ENCODE measurements at places on chromosomes 13 and 19. TPM values are rescaled to one million over a fixed set of nuclear protein-coding genes. Genes with fewer than 3 reads are reported as not detected.

GRCh38 chr13:59166174-59166573 lies 997.6 kb downstream of the DIAPH3 start:
- DNase-seq, result no peak
- H3K27me3 ChIP-seq, result no peaks in the 10 kb centered on the region
- no peaks in the 10 kb centered on the region for H3K36me3 ChIP-seq
- no peak overlapping the region for H3K27ac ChIP-seq

DNA sequence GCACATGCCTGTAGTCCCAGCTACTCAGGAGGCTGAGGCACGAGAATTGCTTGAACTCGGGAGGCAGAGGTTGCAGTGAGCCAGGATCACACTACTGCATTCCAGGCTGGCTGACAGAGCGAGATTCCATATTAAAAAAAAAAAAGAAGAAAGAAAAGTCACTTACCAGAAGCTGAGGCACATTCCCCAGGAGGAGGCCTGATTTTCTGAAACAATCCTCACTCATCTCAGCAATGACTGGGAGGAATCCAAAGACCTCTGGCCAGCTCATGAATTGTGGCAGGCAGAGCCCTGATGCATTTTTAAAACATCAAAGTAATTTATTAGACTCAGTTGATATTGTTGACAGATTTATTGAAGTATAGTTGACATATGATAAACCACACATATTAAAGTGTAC lies 206.3 kb downstream of the FOXO1 start:
- H3K27me3 ChIP-seq, result no peaks in the 10 kb centered on the region
- H3K27ac ChIP-seq, result no peak overlapping the region
- H3K4me1 ChIP-seq, result no peaks in the 10 kb centered on the region
- H3K36me3 ChIP-seq, result no peaks in the 10 kb centered on the region
- no peak overlapping the region for H3K4me3 ChIP-seq
- DNase-seq, result no peak

DNA sequence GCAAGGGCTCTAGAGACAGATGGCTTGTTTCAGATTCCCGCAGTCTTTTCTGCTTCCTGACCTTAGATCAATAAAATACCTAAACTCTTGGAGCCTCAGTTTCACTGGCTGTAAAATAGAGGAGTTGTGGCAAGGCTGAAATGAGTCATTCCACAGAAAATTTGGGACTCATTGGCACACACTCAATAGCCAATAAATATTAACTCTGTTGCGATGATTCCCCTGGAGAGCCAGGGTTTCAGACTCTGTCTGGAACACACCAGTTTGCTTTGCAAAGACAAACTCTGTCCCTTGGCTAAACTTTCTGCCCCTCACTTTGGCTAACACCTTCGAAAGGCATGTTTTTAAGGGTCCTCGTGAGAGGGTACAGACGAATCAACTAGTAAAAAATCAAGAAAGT lies 18.1 kb upstream of the UBE2L5 start:
- peaks cover 6% of the 10 kb centered on the region for H3K4me1 ChIP-seq
- DNase-seq, result no peak
- H3K36me3 ChIP-seq, result no peaks in the 10 kb centered on the region
- no peaks in the 10 kb centered on the region for H3K27me3 ChIP-seq
- H3K27ac ChIP-seq, result no peak overlapping the region
- no peak overlapping the region for H3K4me3 ChIP-seq

DNA sequence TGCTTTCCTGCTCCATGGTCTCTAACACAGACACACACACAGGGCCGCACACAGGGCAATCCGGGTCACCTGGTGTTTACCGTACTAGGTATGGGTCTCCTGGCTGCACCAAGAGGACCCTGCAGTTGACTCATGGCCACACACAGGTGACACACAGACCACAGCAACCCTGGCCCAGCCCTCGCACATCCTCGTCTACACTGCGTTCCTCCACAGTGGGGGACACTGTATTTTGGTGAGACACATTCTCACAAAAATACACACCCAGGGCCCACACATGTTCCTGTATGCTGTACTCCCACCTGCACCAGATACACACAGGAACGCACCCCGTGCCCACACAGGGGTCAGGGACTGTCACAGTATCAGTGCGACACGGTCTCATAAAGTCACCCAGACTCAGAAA lies 12.8 kb downstream of the PDE4A start:
- H3K4me1 ChIP-seq, result peaks cover 31% of the 10 kb centered on the region
- no peak for DNase-seq
- peaks cover 4% of the 10 kb centered on the region for H3K27me3 ChIP-seq
- no peaks in the 10 kb centered on the region for H3K36me3 ChIP-seq
- no peak overlapping the region for H3K4me3 ChIP-seq

- H3K4me1 ChIP-seq, result no peaks in the 10 kb centered on the region
- no peak for DNase-seq
- no peak overlapping the region for H3K4me3 ChIP-seq
- no peaks in the 10 kb centered on the region for H3K27me3 ChIP-seq
- no peak overlapping the region for H3K27ac ChIP-seq
Observed at GRCh38 chr19:58355908-58356765, 2.8 kb upstream of the A1BG start.

GRCh38 chr19:3969435-3970312 lies 1.2 kb downstream of the DAPK3 start:
- H3K27me3 ChIP-seq, result no peaks in the 10 kb centered on the region
- H3K27ac ChIP-seq, result peak overlapping the region; percentile 42
- peaks cover 3% of the 10 kb centered on the region for H3K4me1 ChIP-seq
- H3K4me3 ChIP-seq, result peak overlapping the region; percentile 90
- H3K36me3 ChIP-seq, result no peaks in the 10 kb centered on the region
- DNase-seq, result no peak

GRCh38 chr19:2455851-2456570 lies 748 bp downstream of the LMNB2 start:
- H3K36me3 ChIP-seq, result peaks cover 7% of the 10 kb centered on the region
- H3K27ac ChIP-seq, result peak overlapping the region; percentile 90
- H3K4me3 ChIP-seq, result peak overlapping the region; percentile 99

GRCh38 chr19:51108805-51109146 lies 567 bp upstream of the CTU1 start:
- H3K27ac ChIP-seq, result no peak overlapping the region
- H3K4me3 ChIP-seq, result peak overlapping the region; percentile 71
- H3K4me1 ChIP-seq, result no peaks in the 10 kb centered on the region
- H3K36me3 ChIP-seq, result peaks cover 2% of the 10 kb centered on the region

DNA sequence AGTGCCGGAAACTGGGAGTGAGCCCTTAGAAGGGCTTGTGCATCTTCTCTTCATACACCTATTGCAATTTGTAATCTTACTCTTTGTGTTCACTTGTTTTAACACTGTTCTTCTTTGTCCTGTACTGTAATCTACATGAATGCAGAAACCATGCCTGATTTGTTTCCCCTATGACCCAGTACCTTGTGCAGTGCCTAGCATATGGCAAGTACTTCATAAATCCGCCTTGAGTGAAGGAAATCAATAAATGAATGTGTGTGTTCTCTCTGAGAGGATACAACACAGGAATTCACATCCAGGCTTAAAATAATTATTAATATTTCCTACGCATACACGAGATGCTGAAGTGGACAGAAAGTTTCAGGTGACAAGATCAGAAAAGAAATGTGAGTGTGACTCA lies 172.6 kb downstream of the GPC6 start:
- DNase-seq, result no peak
- H3K27me3 ChIP-seq, result no peaks in the 10 kb centered on the region
- no peaks in the 10 kb centered on the region for H3K36me3 ChIP-seq
- no peaks in the 10 kb centered on the region for H3K4me1 ChIP-seq
- no peak overlapping the region for H3K27ac ChIP-seq

- H3K4me3 ChIP-seq, result no peak overlapping the region
- no peak for DNase-seq
- no peaks in the 10 kb centered on the region for H3K27me3 ChIP-seq
- H3K27ac ChIP-seq, result no peak overlapping the region
- H3K4me1 ChIP-seq, result no peaks in the 10 kb centered on the region
Observed at GRCh38 chr13:113836768-113837559, 26.9 kb downstream of the GAS6 start.

DNA sequence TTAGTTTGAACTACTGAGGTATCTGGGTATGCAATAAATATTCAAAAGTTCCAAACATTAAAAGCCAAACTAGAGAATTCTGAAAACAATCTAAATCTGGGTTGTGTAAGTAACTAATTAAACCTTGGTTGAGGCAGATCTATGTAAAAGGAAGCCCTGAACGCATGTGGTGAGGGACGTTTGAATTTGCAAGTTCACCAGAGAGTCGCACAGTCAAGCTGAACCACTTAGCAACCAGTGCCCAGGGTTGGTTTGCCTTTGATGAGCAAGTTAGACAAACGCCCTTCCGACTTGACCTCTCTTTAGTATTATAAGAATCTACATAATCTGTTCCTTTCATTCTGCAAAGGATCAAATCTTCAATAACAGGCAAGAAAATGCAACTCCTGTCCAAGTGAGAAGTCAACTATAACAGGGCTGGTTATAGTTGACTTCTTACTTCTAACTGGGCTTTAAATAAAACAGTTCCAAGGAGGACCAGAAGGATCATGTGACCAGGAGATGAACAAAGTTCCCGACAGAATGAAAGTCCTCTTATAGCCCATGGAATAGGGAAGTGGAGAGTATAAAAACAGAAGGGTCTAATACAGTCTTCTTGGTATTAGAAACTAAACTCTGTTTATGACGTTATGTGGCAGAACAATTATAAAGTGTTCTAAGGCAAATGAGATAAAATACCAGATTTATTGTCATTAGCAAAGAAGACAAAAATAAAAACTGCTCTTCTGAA lies 40.6 kb downstream of the PHF11 start:
- H3K4me3 ChIP-seq, result no peak overlapping the region
- peaks cover 6% of the 10 kb centered on the region for H3K36me3 ChIP-seq
- H3K27ac ChIP-seq, result no peak overlapping the region
- H3K27me3 ChIP-seq, result no peaks in the 10 kb centered on the region
- DNase-seq, result no peak
- H3K4me1 ChIP-seq, result peaks cover 12% of the 10 kb centered on the region

- H3K27me3 ChIP-seq, result no peaks in the 10 kb centered on the region
- H3K36me3 ChIP-seq, result no peaks in the 10 kb centered on the region
- no peaks in the 10 kb centered on the region for H3K4me1 ChIP-seq
- no peak for DNase-seq
- no peak overlapping the region for H3K27ac ChIP-seq
- H3K4me3 ChIP-seq, result no peak overlapping the region
Observed at GRCh38 chr13:73045031-73045430, 13.8 kb upstream of the KLF5 start.

DNA sequence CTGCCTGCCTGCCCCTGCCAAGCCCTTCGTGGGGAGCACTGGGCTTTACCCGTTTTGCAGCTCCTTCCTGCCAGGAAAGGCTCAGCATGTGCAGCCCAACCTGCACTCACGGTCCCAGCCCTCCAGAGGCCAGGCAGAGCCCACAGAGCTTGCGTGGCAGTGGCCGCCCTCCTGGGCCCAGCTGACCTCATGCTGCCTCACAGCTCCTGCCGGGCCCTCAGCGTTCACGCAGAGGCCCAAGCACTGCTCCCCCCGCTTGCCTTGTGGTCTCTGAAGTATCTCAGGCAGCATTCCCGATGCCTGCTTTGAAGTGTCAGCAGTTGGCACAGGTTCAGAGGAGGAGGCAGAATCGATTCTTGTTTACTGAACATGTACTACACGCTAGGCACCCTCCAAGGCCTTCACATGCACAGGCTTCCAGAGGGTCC lies 32.5 kb downstream of the CAPN12 start:
- no peak overlapping the region for H3K27ac ChIP-seq
- no peaks in the 10 kb centered on the region for H3K4me1 ChIP-seq
- DNase-seq, result no peak
- H3K27me3 ChIP-seq, result no peaks in the 10 kb centered on the region

DNA sequence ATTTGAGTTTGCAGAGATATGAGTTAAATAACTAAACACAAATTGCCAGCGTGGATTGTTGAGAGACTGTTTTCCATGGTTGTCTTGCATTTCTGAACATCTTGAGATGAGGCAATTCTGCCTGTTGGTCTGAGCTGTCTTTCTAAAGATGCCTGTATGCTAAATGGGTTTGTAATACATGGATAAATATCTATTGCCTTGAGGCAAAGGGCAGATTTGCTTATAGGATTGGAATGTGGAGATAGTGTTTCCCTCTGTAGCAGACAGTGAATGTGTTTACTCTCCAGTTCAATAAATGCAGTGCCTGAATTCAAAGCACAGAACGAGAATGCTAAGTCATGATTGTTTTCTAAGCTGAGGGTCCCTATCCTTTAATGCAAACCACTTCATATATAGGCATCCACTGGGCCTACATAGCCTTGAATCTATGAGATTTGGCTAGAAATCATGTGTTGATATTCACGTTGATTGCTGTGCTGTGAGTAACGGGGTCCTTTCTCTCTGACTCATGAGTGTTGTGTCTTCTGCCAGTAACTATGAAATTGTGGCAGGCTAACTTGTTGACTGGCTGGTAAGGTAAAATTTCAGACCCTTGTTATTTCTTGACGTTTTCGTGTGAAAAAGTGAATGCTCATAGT lies 2554.8 kb downstream of the PCDH9 start:
- no peak overlapping the region for H3K4me3 ChIP-seq
- no peak for DNase-seq
- no peaks in the 10 kb centered on the region for H3K4me1 ChIP-seq
- no peak overlapping the region for H3K27ac ChIP-seq
- H3K27me3 ChIP-seq, result no peaks in the 10 kb centered on the region

- H3K4me1 ChIP-seq, result peaks cover 4% of the 10 kb centered on the region
- H3K27me3 ChIP-seq, result no peaks in the 10 kb centered on the region
- peak within 1 kb of the TSS; percentile 95 for H3K27ac ChIP-seq
- peak; percentile 70 for DNase-seq
- H3K36me3 ChIP-seq, result peaks cover 6% of the 10 kb centered on the region
Observed at GRCh38 chr19:35248310-35249145, at the start of gene LSR. TSS of gene LSR (plus strand) at chr19:35249002. CDS start at chr19:35249023, 21 bp downstream.

DNA sequence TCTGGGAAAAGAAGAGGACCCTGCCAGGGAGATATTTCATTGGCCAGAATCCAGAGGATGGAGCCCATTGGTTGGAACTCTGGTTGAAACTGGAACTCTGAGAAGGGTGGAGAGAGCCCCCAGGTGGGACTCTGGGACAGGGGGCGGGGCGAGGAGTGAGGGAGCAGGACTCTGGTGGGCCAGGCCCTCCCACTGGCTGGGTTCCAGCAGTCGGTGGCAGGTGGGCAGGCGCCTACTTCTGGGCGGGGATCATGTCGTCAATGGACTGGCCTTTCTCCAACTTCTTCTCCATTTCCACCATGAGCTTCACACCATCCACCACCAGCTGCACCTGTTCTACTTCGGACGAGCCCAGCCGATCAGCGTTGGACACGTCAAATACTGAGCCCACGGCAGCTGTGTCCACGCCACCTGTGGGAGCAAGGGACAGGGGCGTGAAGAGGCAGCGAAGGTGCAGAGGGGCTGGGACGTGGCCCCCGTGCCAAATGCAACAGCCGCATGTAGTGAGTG lies 16.1 kb downstream of the CKM start:
- H3K36me3 ChIP-seq, result no peaks in the 10 kb centered on the region
- H3K4me3 ChIP-seq, result no peak overlapping the region
- no peak for DNase-seq
- H3K27me3 ChIP-seq, result no peaks in the 10 kb centered on the region

- no peak overlapping the region for H3K27ac ChIP-seq
- peaks cover 6% of the 10 kb centered on the region for H3K27me3 ChIP-seq
- no peak overlapping the region for H3K4me3 ChIP-seq
- no peaks in the 10 kb centered on the region for H3K36me3 ChIP-seq
Observed at GRCh38 chr13:74571811-74572210, 437.6 kb upstream of the KLF12 start.

KLK12 gene
- not detected for polyA plus RNA-seq

COL5A3 gene
- polyA plus RNA-seq, result not detected

ZNF665 gene
- 1.5 TPM for polyA plus RNA-seq

SIGLEC14 gene
- 7.1 TPM for polyA plus RNA-seq

PSG1 gene
- not detected for polyA plus RNA-seq

BCL3 gene
- polyA plus RNA-seq, result 1.6 TPM

WTIP gene
- 0.04 TPM for polyA plus RNA-seq

SLC25A23 gene
- polyA plus RNA-seq, result 57.4 TPM

TEX26 gene
- polyA plus RNA-seq, result not detected

OR1M1 gene
- not detected for polyA plus RNA-seq

AKT1S1 gene
- 15.4 TPM for polyA plus RNA-seq

ZNF324B gene
- 4.4 TPM for polyA plus RNA-seq

KLK11 gene
- not detected for polyA plus RNA-seq

Measured in GM12878 (cell line).